ENCODE measurements at places on chromosomes 2 and 18.

DNA sequence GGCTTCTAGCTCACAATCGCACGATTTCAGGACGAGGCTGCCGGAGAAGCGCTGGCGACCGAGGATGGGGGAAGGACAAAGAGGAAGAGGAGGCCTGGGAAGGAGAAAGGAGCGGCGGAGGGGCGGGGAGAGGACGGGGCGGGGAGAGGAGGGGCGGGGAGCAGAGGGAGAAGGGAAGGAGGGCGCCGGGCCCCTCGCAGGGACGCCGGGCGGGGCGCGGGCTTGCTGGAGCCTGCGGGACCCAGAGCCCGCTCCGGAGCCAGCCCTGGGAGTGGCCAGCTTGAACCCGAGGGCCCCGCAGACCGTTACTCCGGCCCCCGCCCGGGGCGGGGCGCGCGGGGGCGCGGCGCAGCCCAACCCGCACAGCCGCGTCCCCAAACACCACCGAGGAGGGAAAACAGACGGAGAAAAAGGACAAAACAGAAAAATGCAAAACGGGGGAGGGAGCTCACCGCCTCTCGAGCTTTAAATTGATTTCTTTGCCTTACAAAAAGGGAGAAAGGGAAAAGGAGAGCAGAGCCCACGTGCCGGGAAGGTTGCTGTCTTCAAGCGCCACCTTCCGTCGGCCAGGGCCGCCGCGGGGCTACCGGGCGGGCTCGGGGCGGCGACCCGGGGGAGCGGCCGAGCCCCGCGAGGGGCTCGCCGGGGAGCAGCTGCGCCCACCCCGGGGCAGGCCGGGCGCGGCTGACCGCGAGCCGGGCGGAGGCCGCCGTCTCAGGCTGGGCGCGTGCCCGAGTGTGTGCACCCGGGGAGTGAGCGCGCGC, 781 bp upstream of the SOX11 start:
- H3K36me3 ChIP-seq = peaks cover 10% of the 10 kb centered on the region
- peaks cover 18% of the 10 kb centered on the region for H3K4me1 ChIP-seq
- no peak overlapping the region for H3K4me3 ChIP-seq
- DNase-seq = no peak
- no peak overlapping the region for H3K27ac ChIP-seq

GRCh38 chr2:182448371-182448770, 21.5 kb upstream of the PDE1A start:
- no peak overlapping the region for H3K27ac ChIP-seq
- H3K27me3 ChIP-seq = peaks cover 1% of the 10 kb centered on the region

- H3K36me3 ChIP-seq = no peaks in the 10 kb centered on the region
- no peaks in the 10 kb centered on the region for H3K4me1 ChIP-seq
- no peaks in the 10 kb centered on the region for H3K27me3 ChIP-seq
- DNase-seq = no peak
- no peak overlapping the region for H3K4me3 ChIP-seq
Observed at GRCh38 chr2:124559236-124559635, 534.1 kb downstream of the CNTNAP5 start.

GRCh38 chr2:48691935-48692691, 63.4 kb downstream of the LHCGR start:
- H3K36me3 ChIP-seq = no peaks in the 10 kb centered on the region
- H3K4me1 ChIP-seq = no peaks in the 10 kb centered on the region
- no peak overlapping the region for H3K27ac ChIP-seq
- no peak for DNase-seq

DNA sequence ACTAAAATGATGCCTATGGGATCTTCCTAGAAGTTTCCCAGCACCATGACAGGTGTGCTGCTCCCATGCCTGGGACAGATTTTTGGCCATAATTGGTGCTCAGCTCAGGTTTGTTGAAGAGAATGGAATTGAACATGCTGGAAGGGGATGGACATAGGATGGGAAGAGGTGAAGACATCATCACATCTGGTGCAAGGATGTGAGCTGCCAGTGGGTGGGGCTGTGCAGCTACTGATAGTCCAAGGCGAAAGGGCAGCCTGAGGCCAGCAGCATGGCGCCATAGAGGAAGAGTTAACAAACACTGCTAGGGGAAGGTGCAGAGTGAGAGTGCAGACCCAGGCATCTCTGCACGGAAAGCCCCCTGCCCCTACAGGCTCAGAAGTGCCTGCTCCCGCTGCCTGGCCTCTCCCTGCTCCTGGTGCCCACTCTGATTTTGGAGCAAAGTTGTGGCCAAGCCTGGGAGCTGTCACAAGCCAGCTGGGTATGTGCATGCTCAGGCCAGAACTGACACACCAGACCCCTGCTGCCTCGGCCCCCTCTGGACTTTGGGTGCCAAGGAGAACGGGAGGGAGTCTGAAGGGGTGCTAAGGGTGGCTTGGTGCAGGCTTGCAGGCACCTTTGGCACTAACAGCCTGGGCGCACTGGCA, 178.6 kb downstream of the ZBTB7C start:
- H3K27me3 ChIP-seq = peaks cover 13% of the 10 kb centered on the region
- no peak overlapping the region for H3K4me3 ChIP-seq
- no peak for DNase-seq
- H3K27ac ChIP-seq = no peak overlapping the region
- H3K36me3 ChIP-seq = no peaks in the 10 kb centered on the region

DNA sequence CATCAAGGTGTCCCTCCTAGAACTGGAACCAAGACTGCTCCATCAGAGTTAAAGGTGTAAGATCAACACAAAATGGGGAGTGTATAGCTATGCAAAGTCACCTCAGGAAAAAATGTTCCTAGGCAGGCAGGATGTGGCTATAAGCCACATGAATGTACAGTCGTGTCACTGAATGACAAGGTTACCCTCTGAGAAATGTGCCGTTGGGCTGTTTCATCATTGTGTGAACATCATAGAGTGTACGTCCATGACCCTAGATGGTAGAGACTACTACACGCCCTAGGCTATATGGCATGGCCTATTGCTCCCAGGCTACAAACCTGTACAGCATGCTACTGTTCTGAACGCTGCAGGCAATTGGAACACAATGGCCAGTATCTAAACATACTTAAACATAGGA, 24.5 kb downstream of the TYMS start:
- H3K36me3 ChIP-seq = peaks cover 22% of the 10 kb centered on the region
- H3K27me3 ChIP-seq = no peaks in the 10 kb centered on the region
- H3K4me1 ChIP-seq = peaks cover 16% of the 10 kb centered on the region
- H3K27ac ChIP-seq = peak overlapping the region; percentile 90
- no peak for DNase-seq
- no peak overlapping the region for H3K4me3 ChIP-seq

- no peak overlapping the region for H3K27ac ChIP-seq
- DNase-seq = no peak
- no peaks in the 10 kb centered on the region for H3K36me3 ChIP-seq
- peaks cover 10% of the 10 kb centered on the region for H3K27me3 ChIP-seq
Observed at GRCh38 chr2:58893656-58894351, 652.7 kb upstream of the FANCL start.

- no peaks in the 10 kb centered on the region for H3K36me3 ChIP-seq
- H3K27me3 ChIP-seq = no peaks in the 10 kb centered on the region
- H3K4me3 ChIP-seq = no peak overlapping the region
- peaks cover 20% of the 10 kb centered on the region for H3K4me1 ChIP-seq
- no peak for DNase-seq
- H3K27ac ChIP-seq = peak overlapping the region; percentile 24
Observed at GRCh38 chr2:120236791-120237190, 13.6 kb upstream of the TMEM185B start.

- no peak for DNase-seq
- no peak overlapping the region for H3K4me3 ChIP-seq
- H3K27me3 ChIP-seq = no peaks in the 10 kb centered on the region
Observed at GRCh38 chr2:117071556-117072102, 742.9 kb upstream of the DDX18 start.

GRCh38 chr18:50848061-50848551, 28.3 kb upstream of the MRO start:
- no peak overlapping the region for H3K27ac ChIP-seq
- no peaks in the 10 kb centered on the region for H3K36me3 ChIP-seq
- no peak overlapping the region for H3K4me3 ChIP-seq
- no peak for DNase-seq
- H3K4me1 ChIP-seq = no peaks in the 10 kb centered on the region

DNA sequence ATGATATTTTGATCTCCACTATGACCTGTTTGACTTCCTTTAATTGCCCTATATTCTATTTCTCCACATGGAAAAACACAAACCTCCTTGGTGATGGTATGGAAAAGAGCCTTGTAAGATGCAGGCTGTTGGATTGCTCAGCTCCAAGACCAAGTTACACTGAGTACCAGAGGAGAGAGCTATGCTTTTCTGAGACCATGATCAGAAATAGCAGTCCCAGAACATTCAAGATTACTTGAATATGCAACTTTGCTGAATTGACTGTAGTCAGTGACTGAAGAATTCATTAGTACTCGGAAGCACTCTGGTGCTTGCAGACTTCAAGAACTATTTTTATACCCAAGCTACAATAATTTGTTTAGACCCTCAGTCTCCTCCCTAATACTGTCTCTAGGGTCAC, 310.6 kb upstream of the FSIP2 start:
- DNase-seq = no peak
- no peak overlapping the region for H3K4me3 ChIP-seq
- H3K36me3 ChIP-seq = no peaks in the 10 kb centered on the region
- H3K27ac ChIP-seq = no peak overlapping the region
- no peaks in the 10 kb centered on the region for H3K4me1 ChIP-seq

- DNase-seq = no peak
- H3K27me3 ChIP-seq = no peaks in the 10 kb centered on the region
- H3K36me3 ChIP-seq = peaks cover 56% of the 10 kb centered on the region
- no peak overlapping the region for H3K4me3 ChIP-seq
- H3K27ac ChIP-seq = peak overlapping the region; percentile 31
- H3K4me1 ChIP-seq = peaks cover 42% of the 10 kb centered on the region
Observed at GRCh38 chr2:203758841-203759689, 52.6 kb downstream of the CD28 start.

GRCh38 chr2:151711025-151711424, 23.3 kb downstream of the NEB start:
- H3K4me1 ChIP-seq = peaks cover 6% of the 10 kb centered on the region
- H3K4me3 ChIP-seq = no peak overlapping the region
- no peak overlapping the region for H3K27ac ChIP-seq
- no peak for DNase-seq
- peaks cover 1% of the 10 kb centered on the region for H3K27me3 ChIP-seq

DNA sequence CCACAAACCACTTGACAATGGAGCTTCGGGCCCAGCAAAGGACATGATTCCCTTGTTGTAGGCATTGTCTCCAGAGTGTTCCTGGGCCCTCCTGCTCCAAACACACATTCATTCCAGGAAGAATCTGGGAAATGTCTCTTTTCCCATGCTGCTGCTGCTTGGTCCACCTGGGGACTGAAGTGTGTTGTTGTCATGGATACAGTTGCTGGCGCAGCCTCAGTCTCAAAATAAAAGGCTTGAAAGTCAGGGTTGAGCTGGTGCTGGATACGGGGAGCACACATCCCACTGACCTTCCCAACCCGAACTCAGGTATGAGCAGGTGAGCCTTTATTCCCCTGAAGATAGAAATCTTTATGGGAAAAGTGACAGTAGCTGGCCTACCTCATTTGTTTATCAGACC, 30.6 kb upstream of the SPP2 start:
- peaks cover 9% of the 10 kb centered on the region for H3K4me1 ChIP-seq
- H3K27ac ChIP-seq = no peak overlapping the region
- no peaks in the 10 kb centered on the region for H3K36me3 ChIP-seq
- no peak for DNase-seq

DNA sequence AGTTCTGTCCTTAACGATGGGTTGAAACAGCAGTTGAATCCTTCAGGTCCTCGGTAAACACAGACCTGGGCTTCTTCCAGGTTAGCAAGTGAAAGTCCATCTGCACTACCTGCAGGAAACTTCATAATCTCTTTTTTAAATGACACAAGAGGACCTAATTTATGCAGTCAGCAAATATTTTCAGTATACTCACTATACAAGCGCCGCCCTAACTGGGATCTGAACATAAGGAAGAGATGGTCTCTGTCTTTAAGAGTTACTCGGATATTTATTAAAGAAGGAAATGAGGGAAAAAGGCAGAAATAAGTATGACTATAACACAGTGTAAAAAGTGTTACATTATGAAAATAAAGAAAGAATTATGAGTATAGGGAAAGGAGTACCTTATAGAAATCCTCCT, 103.3 kb downstream of the NBAS start:
- H3K4me3 ChIP-seq = no peak overlapping the region
- peaks cover 80% of the 10 kb centered on the region for H3K36me3 ChIP-seq
- no peaks in the 10 kb centered on the region for H3K27me3 ChIP-seq
- H3K27ac ChIP-seq = no peak overlapping the region
- H3K4me1 ChIP-seq = no peaks in the 10 kb centered on the region

DNA sequence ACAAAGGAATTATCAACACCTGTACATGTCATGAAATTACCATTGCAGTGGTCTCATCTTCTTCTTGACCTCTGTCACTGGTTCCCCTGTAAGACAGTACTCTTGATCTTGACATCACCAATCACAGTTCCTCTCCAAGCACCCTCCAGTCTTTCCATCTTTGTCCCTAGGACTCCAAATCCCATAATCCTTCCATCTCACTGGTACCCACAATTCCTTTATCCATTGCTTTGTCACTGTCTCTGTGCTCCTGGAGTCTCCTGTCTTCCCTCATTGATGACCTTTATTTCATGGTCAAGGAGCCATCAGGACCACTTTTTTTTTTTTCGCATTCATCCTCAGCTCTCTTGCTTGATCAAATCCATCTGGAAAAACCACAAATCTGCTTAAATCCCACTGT, 56.7 kb downstream of the COL4A3 start:
- DNase-seq = no peak
- no peak overlapping the region for H3K4me3 ChIP-seq
- H3K4me1 ChIP-seq = no peaks in the 10 kb centered on the region
- no peak overlapping the region for H3K27ac ChIP-seq
- no peaks in the 10 kb centered on the region for H3K36me3 ChIP-seq

GRCh38 chr18:45780568-45780967, 44.9 kb upstream of the SIGLEC15 start:
- DNase-seq = no peak
- H3K27ac ChIP-seq = no peak overlapping the region
- no peak overlapping the region for H3K4me3 ChIP-seq
- peaks cover 4% of the 10 kb centered on the region for H3K4me1 ChIP-seq
- peaks cover 11% of the 10 kb centered on the region for H3K27me3 ChIP-seq

DNA sequence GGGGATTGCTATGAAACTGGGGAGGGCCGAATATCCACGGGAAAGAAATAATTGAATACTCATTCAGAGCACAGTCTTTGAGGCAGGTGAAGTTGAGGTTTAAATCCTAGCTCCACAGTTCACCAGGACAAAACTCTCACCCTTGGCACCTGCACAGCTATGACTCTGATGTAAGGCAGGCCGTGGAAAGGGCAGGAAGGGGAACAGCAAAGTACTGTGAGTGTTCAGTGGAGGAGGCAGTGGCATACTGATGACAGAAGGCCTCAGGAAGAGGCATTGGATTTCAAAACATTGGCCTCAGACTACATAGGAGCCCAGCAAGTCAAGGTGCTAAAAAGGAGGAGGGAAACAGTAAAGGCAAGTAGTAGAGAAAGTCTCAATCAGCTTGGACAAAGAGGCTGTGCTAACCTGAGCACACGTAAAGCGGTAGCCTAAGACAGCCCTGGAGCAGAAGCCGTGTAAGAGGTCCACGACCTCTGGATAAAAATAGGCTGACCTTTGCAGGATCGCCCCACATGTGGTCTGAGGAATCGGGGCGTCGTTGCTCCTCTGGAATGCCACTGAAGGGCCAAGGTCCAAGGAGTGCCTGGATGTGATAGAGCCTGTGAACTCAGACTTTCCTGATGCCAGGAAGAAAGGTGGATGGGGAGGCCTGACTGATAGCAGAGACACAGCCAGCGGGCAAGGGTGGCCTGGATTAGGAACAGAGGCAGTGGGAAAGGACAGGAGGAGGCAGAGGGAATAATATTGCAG, 243.6 kb downstream of the PID1 start:
- no peak for DNase-seq
- H3K4me3 ChIP-seq = no peak overlapping the region
- no peaks in the 10 kb centered on the region for H3K27me3 ChIP-seq
- H3K4me1 ChIP-seq = no peaks in the 10 kb centered on the region
- no peak overlapping the region for H3K27ac ChIP-seq

- H3K4me3 ChIP-seq = no peak overlapping the region
- DNase-seq = no peak
- peaks cover 2% of the 10 kb centered on the region for H3K27me3 ChIP-seq
Observed at GRCh38 chr2:158205215-158205614, 103.5 kb downstream of the UPP2 start.

Data from naive thymus-derived CD8-positive, alpha-beta T cell (primary cell).